ENCODE measurements at places on chromosomes 7 and 10.

DNA sequence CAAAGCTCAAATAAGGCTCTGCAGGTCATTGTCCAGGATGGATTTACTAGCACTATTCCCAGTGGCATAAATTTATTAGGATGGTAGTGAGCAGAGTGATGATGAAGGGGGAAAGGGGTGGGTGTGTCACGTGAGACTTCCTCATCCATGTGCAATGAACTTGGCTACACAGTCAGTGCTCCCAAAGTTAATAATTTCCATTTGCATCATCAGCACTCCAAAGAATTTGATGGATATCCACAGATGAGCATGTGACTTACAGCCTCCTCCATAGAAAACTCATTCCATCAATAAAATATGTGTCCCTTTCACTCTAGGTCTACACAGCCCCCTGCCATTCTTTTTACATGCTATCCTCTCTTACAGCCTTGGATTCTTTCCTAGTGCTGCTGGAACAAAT, 142.6 kb upstream of the PLPP4 start:
- no peak for DNase-seq

DNA sequence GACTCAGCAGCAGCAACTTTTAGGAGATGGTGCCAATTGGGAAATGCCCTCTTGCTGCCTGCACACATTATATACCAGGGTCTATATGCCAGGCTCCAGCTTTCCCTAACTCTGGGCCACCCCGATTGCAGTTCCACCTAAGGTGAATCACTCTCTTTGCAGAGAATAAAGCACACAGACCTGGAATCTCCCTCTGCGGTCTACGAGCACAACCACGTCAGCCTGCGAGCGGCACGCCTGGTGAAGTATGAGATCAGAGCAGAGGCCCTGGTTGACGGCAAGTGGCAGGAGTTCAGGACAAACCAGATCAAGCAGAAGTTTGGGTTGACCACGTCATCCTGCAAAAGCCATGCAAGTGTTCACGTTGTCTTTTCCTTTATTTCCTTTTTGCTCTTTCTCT, 38.2 kb upstream of the PLEKHA1 start:
- DNase-seq = no peak

DNA sequence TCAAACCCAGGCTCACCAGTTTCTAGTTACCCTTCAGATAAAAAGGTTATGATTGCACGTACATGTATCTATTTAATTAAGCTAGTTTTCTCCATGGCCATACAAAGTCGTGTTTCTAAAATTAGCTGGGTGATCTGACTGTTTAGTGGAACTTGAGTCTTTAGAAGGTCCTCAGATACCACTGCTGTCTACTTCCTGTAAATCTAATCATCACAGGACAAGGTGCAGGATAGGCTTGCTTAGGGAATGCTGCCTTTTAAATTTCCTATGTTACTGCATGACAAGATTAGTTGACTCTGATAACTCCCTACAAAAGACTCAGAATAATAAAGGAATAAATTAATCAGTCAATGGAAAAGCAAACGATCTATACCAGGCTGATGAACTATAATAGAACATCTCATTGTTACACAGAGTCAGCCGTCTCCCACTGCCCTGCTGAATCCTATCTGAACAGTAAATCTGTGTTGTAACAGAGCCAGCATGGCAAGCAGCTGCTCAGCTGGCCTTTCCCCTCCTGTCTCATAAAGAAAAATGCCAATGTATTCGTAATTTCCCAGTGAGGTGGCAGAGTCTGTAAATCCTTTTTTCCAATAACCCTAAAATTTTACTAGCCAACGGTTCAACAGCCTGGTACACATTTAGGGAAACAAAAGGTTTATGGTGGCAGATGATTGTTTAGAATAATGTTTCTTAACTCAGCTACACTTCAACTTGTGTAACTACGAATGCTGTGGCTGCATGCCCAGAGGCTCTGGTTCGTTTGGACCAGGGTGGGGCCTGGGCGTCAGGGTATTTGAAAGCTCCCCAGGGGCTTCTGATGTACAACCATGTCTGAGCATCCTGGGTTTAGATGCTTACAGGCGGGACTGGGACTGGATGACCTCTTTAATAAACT, 318.0 kb downstream of the PAXIP1 start:
- no peak for DNase-seq

DNA sequence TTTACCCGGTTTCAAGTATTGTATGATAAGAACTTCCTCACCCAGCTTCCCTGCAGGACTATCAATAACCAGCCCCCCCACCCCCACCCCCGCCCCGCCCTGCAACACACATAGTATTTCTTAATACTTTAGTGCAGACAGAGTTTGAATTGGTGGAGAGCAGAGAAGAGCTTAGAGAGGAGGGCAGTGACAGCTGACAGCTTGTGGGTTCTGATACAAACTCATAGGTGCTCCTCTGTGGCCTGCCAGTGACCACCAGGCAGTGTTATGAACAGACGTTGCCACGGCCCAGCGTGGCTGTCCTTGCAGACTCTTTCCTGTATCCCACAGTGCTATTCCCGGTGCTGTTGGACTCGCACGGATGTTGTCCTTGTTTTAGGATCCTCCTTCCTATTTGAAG, 186.9 kb upstream of the ADO start:
- no peak for DNase-seq

- DNase-seq = no peak
Observed at GRCh38 chr7:144391014-144391413, 12.5 kb downstream of the NOBOX start.

Measured in NCI-H1694 (cell line).